ENCODE measurements at places on chromosomes 3 and 15.

GRCh38 chr3:128081226-128081625 lies 29.0 kb downstream of the SEC61A1 start:
- DNase-seq = no peak

- DNase-seq = no peak
These were observed 4.6 kb upstream of the TMEM44 start for GRCh38 chr3:194637541-194638400.

DNA sequence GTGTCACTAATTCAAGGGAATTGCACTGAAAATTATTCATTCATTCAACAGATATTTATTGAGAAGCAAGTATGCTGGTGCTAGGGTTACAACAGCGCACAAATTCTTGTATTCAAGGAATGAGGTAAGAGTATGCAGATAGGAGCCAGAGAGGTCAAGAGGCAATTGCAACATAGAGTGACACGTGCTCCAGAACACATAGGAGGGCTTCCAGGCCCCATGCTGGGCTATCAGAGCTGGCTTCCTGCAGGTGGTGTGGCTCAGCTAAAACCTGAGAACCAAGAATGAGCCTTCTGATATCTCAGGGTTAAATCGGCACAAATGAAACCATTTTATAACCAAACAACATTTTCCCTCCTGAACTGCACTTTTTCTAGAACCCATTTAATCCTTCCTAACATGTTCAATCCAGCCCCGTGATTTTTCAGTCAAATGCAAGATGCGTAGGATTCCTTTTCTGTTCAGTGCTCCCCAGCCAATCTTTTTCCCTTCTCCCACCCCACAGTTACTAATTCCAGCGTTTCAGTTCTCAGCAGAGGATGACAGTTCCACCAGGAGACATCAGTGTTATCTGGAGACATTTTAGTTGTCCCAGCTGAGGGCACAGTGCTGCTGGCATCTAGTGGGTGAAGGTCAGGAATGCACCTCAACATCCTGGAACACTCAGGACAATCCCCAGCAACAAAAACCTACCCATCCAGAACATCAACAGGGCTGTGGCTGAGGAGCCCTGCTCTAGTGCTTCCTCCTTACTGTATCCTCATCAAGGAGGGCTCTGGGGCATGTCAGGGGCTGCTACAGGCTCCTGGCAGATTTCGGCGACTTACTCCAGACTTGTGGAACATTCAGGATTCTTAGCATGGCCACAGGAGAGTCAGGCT lies 13.1 kb downstream of the CCR5AS start:
- no peak for DNase-seq

- DNase-seq = no peak
These were observed 63.6 kb upstream of the NR2E3 start for GRCh38 chr15:71746719-71747118.

GRCh38 chr3:131361464-131362421 lies 19.8 kb upstream of the NUDT16 start:
- no peak for DNase-seq

DNA sequence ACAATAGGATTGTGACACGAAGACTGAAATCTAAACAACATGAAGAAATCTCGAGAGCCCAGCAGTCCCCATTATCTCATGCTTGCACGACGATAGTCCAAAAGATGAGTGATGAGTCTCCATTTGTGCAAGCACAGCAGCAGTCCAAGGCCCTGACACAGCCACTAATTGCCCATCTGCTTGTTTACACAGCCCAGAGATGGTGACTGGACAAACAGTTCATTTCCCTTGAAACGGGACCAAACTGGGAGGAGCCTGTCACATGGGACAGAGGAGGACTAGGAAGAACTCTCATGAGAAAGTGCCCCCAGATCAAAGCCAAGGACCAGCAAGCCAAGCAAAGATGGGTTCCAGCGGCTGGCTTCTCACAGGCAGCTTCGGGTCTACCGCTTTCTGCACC lies 121.0 kb downstream of the GREM1 start:
- DNase-seq = no peak

GRCh38 chr15:35921046-35921445 lies 375.1 kb upstream of the DPH6 start:
- DNase-seq = no peak

- DNase-seq = no peak
These were observed 121.3 kb upstream of the SOX14 start for GRCh38 chr3:137642831-137643230.

DNA sequence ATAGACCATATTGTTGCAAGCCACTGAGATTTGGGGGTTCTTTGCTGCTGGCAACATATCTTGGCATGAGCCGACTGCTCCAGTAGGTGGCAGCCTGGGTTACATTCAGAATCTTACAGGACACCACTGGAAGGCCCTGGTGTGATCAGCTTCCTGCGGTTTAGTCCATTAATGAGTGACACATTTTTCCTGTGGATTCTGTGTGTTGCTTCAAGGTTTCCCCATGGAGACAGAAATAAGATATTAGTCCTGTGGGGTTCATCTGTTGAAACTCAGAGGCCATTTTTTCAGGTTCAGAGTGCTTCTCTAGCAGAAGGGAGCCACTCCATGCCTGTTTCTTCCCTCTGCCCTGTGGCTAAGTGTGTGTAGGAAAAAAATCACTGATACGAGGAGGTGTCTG lies 116.2 kb downstream of the MFSD1 start:
- no peak for DNase-seq

DNA sequence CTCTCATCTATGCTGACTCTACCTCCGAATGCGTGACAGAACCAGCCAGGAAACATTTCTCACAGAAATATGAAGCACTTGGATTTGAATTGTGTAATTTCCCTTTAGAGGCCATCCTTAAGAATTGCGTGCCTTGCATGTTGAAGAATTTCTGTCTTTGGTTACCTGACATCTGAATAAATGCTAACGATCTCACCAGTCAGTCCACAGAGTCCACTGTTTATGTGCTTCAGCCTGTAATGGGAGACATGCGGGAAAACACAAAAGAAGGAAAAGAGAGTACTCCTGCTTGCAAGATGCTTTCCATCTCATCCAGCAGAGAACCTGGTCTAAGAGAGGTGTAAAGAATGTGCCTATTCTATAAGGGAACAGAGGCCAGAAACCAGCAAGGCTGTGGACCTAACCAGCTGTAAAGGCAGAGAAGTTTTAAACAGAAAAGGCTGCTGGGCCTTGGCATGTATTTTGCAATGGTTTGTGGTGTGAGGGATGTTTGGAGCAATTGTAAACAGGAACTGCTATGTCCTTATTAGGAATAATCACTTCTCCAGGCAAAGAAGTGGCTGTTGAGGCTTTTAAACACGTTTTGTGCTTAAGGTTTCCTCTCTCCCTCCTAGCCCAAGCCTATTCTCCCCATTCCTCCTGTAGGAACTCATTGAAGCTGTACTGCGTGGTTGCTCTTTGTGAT lies 36.4 kb upstream of the BOC start:
- no peak for DNase-seq

DNA sequence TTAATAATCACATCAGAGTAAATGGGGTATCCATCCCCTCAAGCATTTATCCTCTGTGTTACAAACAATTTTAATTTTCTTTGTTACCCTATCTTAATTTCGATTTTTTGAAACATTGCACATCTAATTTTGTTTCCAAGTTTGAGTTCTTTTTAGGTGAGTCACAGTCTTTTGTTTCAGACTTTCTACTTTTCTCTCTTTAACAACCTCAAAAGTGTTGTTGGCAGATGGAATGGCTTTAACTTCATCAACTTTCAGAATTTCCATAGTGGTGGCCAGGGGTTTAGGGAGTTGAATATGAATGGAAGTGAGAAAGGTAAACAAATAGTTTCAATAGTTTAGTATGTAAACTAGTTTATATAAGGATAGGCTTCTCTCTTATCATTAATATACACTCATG lies 223.0 kb upstream of the MLF1 start:
- DNase-seq = no peak

All from CMK (cell line).